Aorta (tissue), 5 donors: ENCODE measurements at places on chromosomes 16 and 17. TPM values are rescaled to one million over a fixed set of nuclear protein-coding genes. Genes with fewer than 3 reads are reported as not detected.

- H3K36me3 ChIP-seq = no peaks in the 10 kb centered on the region
- H3K27ac ChIP-seq = no peak overlapping the region
- H3K4me3 ChIP-seq = no peak overlapping the region
- H3K27me3 ChIP-seq = no peaks in the 10 kb centered on the region
- DNase-seq = no peak
These were observed 41.2 kb downstream of the NFATC3 start for GRCh38 chr16:68126395-68126794.

DNA sequence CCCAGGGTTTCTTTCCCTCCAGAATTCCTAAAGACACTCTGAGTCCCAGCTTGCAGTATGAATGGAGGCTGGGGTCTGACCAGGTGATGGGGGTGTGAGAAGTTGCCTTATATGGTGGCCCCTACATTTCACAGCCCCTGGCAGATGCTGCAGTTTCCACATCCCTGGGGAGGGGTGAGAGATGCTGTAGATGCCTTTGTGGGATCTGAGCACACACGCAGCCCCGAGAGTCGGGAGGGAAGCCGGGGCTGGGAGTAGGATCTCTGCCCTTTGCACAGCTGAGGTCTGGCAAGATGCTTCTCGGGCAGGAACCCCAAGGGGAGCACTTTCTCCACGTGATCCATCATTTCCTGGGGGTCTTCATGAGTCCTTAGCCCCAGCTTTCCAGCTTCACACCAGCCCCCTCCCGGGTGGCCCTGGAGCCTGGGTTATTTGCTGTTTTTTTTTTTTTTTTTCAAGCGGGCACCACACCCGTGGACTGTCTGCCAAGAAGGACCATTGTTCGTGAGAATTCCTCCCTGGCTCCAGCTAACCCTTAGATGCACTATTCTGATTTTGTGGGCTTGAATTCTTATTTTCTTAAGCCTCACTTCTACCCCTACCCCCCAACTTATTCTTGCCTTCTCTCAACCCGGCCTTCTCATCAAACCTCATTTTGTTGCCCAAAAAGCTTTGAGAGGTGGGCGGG, 50.6 kb downstream of the NTN1 start:
- no peak overlapping the region for H3K27ac ChIP-seq
- H3K36me3 ChIP-seq = no peaks in the 10 kb centered on the region
- peaks cover 3% of the 10 kb centered on the region for H3K4me1 ChIP-seq
- no peak overlapping the region for H3K4me3 ChIP-seq
- no peak for DNase-seq

- H3K36me3 ChIP-seq = peaks cover 20% of the 10 kb centered on the region
- no peak overlapping the region for H3K4me3 ChIP-seq
- DNase-seq = no peak
- peak overlapping the region; percentile 90 for H3K27ac ChIP-seq
- no peaks in the 10 kb centered on the region for H3K4me1 ChIP-seq
These were observed 17.1 kb upstream of the CLEC18A start for GRCh38 chr16:69934044-69934443.

DNA sequence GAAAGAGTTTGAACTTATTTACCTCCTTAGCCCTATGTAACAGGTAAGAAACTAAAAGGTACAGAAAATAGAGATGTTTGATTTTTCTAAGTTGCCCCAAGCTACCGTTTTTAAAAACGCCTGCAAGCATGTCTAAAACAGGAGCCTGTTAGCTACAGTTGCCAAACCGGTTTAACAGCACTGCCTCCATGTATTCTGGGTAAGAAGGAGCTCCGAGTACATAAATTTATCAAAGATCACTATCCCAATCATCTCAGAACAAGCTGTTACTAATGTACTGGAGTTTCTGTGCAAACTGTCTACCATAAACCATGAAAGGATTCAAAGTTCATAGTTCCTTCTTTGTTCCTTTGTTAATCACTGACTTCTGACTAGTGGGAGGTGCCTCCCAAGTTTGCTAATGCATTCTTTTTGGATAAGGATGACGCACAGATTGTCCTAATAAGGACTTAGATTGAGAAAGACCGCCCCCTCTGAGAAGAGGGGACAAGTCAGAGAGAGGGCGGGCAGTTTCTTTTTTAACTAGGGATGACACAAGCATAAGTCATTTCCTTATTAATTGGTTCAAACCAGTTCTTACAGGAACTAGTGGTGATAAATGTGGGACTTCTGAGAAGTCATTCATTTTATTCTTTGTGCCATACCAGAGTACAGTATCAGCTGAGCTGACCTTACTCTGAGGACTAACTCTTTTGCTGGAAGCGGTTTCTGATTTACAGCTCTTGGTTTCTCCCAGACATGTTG, 55.3 kb downstream of the TUBD1 start:
- peak overlapping the region; percentile 97 for H3K27ac ChIP-seq
- peak overlapping the region; percentile 100 for H3K4me3 ChIP-seq
- no peaks in the 10 kb centered on the region for H3K27me3 ChIP-seq
- H3K36me3 ChIP-seq = no peaks in the 10 kb centered on the region
- peaks cover 2% of the 10 kb centered on the region for H3K4me1 ChIP-seq

DNA sequence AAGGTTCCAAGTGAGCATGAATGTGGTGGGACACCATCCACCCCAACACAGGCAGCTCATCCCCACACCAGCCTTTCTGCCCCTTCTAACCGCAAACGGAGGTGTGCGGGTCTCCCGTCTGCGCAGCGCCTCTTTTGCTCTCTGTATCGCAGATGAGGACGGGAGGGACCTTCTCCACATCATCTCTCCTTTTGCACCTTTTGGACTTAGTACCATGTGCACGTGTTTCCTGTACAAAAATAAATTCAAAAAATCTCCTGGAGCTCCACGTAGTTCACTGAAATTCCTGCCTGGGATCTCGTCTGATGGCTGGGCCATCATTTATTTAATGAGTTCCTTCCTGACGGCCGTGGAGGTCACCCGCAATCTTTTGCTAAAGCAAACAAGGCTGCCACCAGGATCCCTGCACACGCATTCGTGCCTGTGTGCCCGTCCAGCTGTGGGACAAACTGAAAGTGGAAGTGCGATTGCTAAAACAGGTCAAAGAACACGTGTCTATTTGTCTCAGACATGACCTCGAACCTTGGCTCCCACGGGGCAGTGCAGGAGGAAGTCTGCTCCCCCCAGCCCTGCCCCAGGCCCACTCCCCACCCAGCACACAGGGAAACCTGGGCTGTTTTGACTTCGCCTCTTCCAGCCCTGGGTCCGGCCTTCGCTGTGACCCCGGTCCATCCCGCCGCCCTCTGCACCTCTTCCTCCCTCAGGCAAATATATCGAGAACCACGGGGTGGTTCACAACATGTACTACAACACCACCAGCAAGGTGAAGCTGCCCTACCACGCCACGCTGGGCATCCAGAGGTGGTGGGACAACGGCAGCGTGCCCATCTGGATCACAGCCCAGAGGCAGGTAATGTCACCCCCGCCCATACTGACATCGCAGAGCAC, 2.3 kb downstream of the ENPP7 start:
- no peak overlapping the region for H3K4me3 ChIP-seq
- DNase-seq = no peak
- no peaks in the 10 kb centered on the region for H3K27me3 ChIP-seq
- no peaks in the 10 kb centered on the region for H3K36me3 ChIP-seq
- H3K4me1 ChIP-seq = no peaks in the 10 kb centered on the region
- H3K27ac ChIP-seq = no peak overlapping the region

- no peaks in the 10 kb centered on the region for H3K27me3 ChIP-seq
- no peak for DNase-seq
These were observed 2.1 kb upstream of the FBXO47 start for GRCh38 chr17:38969281-38969680.

GRCh38 chr17:71488851-71489250, 632.0 kb upstream of the SOX9 start:
- H3K27ac ChIP-seq = no peak overlapping the region
- no peak overlapping the region for H3K4me3 ChIP-seq
- H3K27me3 ChIP-seq = no peaks in the 10 kb centered on the region
- DNase-seq = no peak

DNA sequence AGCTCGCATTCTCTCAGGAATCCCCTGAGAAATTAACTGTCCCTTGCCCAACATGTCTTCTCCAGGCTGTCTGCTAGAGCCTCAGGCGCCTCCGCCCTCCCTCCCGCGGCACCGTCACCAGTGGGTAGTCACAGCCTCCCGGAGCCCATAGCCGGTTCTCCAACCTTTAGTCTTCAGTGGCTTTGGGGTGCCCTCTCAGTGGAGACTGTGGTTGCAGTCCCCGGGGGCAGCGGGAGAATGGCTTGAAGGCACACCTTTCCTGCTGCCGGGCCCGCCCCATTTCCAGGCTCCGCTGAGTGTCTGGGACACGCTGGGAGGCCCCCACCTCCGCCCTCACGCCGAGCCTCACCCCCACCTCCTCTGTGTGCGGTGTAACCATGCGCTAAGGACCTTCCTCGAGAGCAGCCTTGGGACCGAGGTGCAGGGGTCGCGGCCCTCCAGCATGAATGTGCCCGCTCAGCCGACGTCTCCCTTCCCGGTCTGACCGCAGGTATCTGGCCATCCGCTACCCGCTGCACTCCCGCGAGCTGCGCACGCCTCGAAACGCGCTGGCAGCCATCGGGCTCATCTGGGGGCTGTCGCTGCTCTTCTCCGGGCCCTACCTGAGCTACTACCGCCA, 1.7 kb downstream of the GALR2 start:
- no peaks in the 10 kb centered on the region for H3K27me3 ChIP-seq
- H3K4me3 ChIP-seq = no peak overlapping the region
- H3K27ac ChIP-seq = no peak overlapping the region
- no peaks in the 10 kb centered on the region for H3K36me3 ChIP-seq

The PPP1R27 gene
- not detected for total RNA-seq

The G6PC1 gene
- not detected for total RNA-seq
